ENCODE measurements at places on chromosomes 2 and 18.

DNA sequence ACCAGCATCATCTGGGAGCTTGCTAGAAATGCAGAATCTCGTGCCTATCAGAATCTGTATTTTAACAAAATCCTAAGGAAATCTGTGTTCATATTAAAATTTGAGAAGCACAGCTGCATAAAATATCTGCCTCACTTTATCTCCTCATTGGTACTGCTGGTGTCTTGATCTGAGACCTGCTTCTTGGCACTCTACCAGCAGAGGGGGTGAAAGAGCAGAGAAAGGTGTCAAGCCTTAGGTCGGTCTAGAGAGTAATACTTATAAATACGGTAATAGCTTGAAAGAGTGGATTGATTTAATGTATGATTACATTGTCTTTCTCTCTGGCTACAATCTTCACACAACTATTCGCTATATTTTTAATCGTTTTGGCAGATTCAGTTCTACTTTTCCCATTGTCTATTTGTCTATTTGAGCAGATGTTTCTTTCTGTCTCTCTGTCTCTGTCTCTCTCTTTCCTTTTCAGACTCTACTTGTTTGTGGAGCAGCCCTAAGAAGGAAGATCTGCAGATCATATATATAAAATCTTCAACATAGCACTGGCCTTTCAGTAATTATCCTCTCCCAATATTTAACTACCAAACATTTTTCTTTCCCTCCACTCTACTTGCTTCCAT is 1.7 kb upstream of the GCG start:
- DNase-seq = peak; percentile 64

GRCh38 chr2:20682167-20682920 is 15.4 kb downstream of the GDF7 start:
- no peak for DNase-seq

- DNase-seq = no peak
These were observed 313.2 kb upstream of the HS6ST1 start for GRCh38 chr2:128631698-128632500.

DNA sequence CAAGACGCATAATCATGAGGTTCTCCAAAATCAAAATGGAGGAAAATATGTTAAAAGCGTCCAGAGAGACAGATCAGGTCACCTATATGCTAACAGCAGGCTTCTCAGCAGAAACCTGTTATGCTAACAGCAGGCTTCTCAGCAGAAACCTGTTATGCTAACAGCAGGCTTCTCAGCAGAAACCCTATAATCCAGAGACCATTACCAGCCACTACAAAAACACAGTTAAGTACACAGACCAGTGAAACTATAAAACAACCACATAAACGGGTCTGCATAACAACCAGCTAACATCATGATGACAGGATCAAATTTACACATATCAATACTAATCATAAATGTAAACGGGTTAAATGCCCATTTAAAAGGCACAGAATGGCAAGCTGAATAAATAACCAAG is 1548.4 kb upstream of the TMEFF2 start:
- DNase-seq = peak; percentile 71

GRCh38 chr2:128413718-128414341 is 95.2 kb upstream of the HS6ST1 start:
- no peak for DNase-seq

GRCh38 chr2:170098626-170099312 is 79.2 kb upstream of the MYO3B start:
- no peak for DNase-seq

DNA sequence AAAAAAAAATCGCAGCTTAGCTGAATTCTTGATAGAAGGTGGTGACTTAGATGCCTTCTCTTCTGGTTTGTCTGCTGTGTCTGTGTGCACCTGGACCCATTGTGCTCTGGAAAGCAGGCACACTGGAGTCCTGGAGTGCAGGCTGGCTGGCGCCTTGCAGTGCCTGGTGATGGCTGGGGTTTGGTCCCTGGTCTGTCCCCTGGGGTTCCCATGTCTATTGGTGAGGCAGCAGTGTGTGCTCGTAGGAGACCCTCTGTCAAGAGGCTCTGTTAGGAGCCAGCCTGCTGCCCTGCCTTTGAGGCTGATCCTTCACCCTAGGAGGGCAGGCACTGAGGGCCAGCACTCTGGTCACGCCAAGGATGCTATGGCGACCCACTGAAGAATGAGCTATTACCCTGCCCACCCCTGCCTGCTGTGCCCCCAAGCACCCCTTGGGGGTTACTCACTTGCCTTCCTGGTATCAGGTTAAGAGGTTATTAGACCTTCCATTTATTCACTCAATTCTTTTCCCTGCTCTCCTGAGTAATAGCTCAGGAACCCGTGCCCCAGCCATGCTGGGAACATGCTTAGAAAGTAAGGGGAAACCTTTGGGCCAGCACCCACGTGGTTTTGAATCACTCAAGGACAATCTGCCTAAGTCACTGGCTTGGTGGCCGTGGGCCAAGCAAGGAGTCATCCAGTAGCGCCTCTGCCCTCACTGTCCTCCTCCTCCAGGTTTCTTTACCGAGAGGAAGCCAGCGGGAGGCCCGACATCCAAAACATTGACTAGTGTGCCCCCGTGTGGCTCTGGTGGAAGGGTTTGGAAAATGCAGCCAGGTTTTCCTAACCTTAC is 284.5 kb downstream of the PRKCE start:
- DNase-seq = peak; percentile 78

DNA sequence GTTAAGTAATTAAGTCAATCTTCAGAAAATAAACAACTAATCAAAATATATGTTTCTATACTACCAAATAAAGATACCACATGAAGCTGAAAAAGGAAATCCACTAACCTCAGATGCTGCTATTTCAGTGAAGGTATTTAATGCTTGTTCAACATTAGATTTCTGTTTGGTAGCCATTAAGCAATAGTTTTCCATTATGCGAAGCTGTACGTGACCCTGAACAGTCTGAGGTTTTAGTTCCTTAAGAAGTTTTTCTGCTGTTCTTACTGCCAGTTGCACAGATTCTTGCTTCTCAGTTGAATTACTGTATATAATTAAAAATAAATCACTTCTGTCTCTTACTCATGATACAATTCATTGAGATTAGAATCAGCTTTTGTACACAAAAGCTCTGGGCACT is 65.4 kb downstream of the TTC21B start:
- no peak for DNase-seq

DNA sequence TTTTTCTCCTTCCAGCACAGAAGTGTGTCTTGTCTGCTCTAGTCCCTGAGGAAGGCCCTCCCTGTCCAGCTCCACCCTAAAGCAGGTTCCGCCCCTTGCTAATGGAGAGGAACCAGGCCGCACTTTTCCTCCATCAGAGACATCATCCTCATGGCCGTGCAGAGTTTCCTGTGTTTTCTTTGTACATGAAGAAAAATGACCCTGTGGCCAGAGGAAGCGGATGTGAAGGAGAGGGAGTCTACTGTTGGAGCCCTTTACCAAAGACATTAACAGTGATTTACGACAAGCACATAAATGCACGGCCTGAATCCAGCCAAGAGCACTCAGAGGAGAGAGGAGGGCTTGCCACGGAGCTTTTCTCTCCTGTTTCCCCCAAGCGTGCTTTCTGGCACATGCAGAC is 109.5 kb downstream of the RNF144A start:
- DNase-seq = no peak

- DNase-seq = no peak
These were observed 239.0 kb downstream of the OSR1 start for GRCh38 chr2:19119326-19120001.

- DNase-seq = peak; percentile 0
These were observed 33.9 kb upstream of the GALNT3 start for GRCh38 chr2:165827921-165828276.

GRCh38 chr2:62302631-62303435 is 106.9 kb downstream of the B3GNT2 start:
- no peak for DNase-seq

GRCh38 chr2:205511221-205511620 is 171.1 kb upstream of the NRP2 start:
- DNase-seq = no peak

DNA sequence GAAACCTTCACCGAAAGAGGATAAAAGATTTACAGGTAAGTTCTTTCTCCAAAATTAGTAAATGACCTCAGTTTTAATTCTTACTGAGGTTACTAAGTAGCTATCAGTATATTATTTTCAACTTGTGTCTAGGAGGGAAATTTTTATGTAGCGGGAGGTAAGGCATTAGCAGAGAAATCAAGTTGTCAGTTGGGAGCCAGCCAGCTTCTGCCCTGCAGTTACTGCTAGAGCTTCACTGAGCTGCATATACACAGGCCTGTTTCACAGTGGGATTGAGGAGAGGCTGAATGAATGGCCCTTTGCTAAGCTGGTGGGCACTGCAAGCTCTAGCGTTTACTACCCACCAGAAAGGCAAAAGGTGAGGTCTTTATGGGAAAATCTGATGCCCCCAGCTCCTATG is 105.7 kb downstream of the ACAA2 start:
- DNase-seq = no peak

- DNase-seq = no peak
These were observed 30.2 kb downstream of the TRAPPC12 start for GRCh38 chr2:3409627-3410170.

GRCh38 chr2:101858246-101858645 is 133.5 kb upstream of the IL1R2 start:
- DNase-seq = no peak

DNA sequence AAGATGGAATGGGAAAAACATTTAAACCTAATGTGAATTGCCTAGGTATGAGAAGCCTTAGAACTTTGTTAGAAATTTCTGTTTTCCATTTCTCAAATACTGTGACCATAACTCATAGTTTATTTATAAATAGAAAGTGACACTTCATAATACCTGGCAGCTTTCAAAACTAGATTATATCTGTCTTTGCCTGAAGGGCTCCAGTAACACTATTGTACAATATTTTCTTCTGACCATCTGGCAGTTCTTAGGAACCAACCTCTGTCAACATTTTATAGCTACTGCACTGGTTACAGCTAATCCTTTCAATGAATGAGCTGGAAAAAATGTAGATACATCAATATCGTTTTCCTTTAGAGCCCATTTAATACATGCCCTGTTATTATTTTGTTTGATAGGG is 237.4 kb downstream of the CAMKMT start:
- no peak for DNase-seq

DNA sequence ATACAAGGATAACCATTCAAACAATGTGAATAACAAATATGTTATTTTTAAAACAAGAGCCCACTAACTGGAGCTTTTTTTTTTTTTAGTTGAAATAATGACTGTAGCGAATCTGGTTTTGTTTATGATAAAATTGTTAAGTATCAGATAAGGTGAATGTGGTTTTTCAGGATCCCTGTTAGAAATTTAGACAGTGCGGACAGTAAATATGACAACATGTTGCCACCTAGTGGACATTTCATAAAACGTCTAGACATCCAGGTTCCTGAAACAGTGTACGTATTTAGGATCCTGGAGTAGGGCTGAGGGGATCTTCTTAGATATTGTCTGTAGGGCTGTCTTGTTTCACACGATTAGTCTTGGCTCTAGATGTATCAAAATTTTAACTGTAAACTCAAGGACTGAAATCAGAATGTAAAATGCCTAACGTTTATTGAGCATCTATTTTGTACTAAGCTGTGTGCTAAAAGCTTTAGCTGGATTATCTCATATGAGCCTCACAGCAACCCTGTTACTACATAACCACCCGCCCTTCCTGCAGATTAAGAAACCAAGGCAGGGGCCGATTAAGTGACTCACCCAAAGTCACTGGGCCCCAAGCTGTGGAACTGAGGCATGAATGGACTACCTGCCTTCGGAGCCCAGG is 23.9 kb upstream of the CCDC68 start:
- peak; percentile 2 for DNase-seq

GRCh38 chr2:86140969-86141392 is 34.9 kb downstream of the PTCD3 start:
- DNase-seq = no peak

- no peak for DNase-seq
These were observed 47.5 kb upstream of the STAT1 start for GRCh38 chr2:191061381-191061980.

- DNase-seq = peak; percentile 33
These were observed 15.0 kb downstream of the KCNJ13 start for GRCh38 chr2:232761301-232761907.

GRCh38 chr18:78794071-78794430 is 185.6 kb upstream of the SALL3 start:
- no peak for DNase-seq

GRCh38 chr2:86035883-86036668 is 69.6 kb downstream of the POLR1A start:
- peak; percentile 73 for DNase-seq

- DNase-seq = peak; percentile 1
These were observed 28.3 kb downstream of the DRC1 start for GRCh38 chr2:26429779-26430578.

DNA sequence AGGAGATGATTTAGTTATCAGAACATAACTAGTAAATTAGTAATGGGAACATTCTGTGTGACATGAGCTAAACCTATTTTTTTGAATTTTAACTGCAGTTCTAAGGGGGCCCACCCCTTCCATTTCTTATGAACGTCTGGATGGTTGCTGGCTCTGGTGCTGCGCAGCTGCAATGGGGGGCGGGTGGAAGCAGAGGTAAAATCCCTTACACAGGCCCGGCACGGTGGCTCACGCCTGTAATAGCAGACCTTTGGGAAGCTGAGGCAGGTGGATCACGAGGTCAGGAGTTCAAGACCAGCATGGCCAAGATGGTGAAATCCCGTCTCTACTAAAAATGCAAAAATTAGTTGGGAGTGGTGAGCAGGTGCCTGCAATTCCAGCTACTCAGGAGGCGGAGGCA is 151.5 kb downstream of the GALR1 start:
- DNase-seq = no peak

GRCh38 chr2:46331109-46331766 is 34.0 kb downstream of the EPAS1 start:
- DNase-seq = no peak

- peak; percentile 45 for DNase-seq
These were observed 64.8 kb downstream of the ARHGAP25 start for GRCh38 chr2:68799140-68800026.

GRCh38 chr18:44824884-44825283 is 144.2 kb downstream of the SETBP1 start:
- no peak for DNase-seq

DNA sequence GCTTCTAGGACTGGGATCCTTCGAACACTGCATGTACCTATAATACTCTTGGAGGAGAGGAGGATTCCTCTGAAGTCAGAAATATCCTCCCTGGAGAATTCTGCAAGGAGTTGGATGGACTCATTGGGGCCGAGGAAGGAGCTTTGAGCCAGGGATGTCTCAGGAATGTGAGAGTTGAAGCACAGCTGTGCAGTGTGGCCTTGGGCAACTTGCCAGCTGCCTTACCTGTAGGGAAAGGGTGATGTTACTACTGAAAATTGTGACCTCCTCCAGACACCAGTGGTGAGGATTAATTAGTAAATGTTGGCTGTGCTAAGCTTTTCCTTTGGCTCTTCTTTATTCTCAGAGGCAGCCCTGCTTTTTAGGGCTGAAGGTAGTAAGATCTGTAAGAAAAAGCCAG is 41.4 kb downstream of the FMNL2 start:
- DNase-seq = no peak

- no peak for DNase-seq
These were observed 451.0 kb upstream of the SALL3 start for GRCh38 chr18:78528411-78529258.

DNA sequence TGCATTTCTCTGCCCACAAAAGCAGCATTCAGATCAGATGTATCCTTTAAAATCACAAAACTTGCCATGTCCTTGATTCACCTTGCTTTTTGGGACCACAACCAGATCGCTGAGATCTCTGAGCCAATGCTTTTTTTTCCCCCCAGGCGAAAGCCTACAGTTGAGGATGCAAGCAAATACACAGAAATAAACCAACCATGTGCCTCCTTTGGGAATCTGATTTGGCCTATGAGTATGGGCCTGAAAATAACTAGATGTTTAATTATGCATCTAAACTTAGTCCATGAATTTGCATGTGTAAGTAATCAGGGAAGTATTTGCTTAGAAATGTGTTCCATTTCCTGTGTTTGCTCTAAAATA is 49.7 kb upstream of the CDC42EP3 start:
- DNase-seq = no peak

Measured in NCI-H1436 (cell line).